HTR-8/SVneo (cell line): ENCODE measurements at places on chromosomes 2 and 18.

GRCh38 chr18:24396082-24396633 is 1.5 kb downstream of the OSBPL1A start:
- DNase-seq = no peak

DNA sequence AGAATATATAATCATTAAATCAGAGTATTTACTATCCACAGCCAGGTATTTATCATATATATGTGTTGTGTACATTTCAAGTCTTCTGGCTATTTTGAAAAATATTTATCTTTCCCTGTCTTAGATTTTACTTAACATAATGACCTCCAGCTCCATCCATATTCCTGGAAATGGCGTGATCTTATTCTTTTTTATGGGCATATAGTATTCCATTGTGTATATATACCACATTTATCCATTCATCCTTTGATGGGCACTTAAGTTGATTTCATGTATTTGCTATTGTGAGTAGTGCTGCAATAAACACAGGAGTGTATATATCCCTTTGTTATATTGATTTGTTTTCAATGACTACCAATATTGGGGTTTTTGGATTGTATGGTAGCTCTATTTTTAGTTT is 6.6 kb downstream of the GCC2 start:
- DNase-seq = no peak

GRCh38 chr2:222670191-222671038 is 1.0 kb upstream of the MOGAT1 start:
- no peak for DNase-seq

DNA sequence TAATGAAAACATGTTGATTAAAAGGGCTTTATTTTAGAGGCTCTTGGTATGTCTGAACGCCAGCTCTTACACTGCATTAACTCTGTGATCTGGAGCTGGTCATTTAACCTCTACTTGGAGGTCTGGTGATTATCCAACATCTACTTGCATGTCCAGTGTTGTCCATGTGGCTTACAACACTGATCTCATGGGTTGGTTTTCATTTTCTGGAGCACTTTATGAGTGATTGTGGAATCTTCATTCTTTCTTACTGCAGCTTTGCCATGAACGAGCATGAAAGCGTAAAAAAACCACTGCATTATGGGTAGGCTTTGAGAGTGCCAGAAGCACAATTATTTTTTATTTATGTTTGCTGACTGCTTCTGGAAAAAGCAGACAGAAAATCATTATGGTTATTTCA is 4.8 kb downstream of the CCDC195 start:
- no peak for DNase-seq

DNA sequence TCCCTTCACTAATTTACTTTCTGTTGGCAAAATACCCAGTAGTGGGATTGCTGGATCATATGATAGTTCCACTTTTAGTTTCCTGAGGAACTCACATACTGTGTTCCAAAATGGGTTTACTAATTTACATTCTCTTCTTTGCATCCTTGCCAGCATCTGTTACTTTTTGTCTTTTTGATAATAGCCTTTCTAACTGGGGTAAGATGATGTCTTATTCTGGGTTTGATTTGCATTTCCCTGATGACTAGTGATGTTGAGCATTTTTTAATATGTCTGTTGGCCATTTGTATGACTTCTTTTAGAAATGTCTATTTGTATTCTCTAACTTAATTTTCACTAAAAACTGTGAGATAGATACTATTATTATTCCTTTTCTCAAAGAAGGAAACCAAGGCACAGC is 411.7 kb downstream of the SOCS6 start:
- no peak for DNase-seq

- DNase-seq = peak; percentile 81
Observed at GRCh38 chr2:237421542-237422116, 7.7 kb upstream of the COL6A3 start.

DNA sequence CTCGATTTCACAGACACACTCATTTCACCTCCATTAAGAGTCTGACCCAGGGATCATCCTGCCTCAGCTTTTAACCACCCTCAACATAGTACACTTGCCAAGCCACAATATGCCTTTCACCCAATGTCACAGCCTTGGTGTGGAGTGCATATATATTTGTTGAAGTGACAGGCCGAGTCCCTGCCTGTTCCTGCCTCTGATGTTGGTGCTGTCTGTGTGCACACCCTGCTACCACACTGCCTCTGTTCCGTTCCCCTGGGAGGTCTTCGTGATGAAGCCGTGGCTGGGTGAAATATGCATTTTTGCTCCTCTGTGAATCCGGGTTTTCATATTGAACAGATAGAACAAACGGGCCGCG is 90.3 kb downstream of the RNF144A start:
- no peak for DNase-seq

DNA sequence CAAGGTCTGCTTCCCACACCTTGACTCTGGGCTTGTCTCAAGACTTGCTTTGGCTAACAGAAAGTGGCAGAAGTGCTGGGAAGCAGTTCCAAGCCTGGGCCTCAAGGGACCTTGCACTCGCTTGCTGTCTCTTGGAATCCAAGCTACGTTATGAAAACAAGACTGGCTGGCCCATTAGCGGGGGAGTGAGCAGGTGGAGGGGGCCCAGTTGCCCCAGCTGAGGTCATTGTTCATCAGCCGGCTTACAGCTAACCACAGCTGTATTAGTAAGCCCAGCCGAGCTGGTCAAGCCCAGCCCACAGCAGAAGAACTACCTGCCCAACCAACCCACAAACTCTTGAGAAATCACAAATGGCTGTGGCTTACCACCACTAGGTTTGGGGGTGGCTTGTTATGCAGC is 63.1 kb downstream of the MARCO start:
- no peak for DNase-seq

- no peak for DNase-seq
Observed at GRCh38 chr18:40437517-40437916, 1517.5 kb upstream of the PIK3C3 start.
